ENCODE measurements at places on chromosomes 6 and 20.

GRCh38 chr6:35733633-35734032, 3.2 kb upstream of the ARMC12 start:
- no peak for DNase-seq

GRCh38 chr20:14334306-14334930, 3.0 kb downstream of the FLRT3 start:
- no peak for DNase-seq

- no peak for DNase-seq
Observed at GRCh38 chr6:41306187-41306854, 19.8 kb upstream of the TREM1 start.

DNA sequence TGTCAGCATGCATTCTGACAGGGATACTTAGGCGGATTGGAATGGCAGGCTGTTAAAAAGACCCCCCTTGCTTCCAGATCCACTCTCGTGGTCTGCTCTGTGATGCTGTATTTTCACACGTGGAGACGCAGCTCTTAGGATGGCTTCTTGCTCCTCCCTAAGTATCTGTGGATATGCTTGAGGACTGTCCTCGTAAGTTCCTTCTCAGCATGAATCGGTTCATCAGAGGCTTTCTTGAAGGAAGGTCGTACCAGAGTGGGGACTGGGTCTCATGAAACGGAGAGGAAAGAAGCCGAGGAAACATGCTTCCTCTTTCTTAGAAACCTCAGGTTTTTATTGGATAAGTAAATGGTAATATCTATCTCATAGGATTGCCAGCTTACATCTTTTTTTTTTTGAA, 220.4 kb downstream of the FARS2 start:
- no peak for DNase-seq

- DNase-seq, result no peak
Observed at GRCh38 chr20:44204156-44204831, 6.3 kb downstream of the OSER1 start.

DNA sequence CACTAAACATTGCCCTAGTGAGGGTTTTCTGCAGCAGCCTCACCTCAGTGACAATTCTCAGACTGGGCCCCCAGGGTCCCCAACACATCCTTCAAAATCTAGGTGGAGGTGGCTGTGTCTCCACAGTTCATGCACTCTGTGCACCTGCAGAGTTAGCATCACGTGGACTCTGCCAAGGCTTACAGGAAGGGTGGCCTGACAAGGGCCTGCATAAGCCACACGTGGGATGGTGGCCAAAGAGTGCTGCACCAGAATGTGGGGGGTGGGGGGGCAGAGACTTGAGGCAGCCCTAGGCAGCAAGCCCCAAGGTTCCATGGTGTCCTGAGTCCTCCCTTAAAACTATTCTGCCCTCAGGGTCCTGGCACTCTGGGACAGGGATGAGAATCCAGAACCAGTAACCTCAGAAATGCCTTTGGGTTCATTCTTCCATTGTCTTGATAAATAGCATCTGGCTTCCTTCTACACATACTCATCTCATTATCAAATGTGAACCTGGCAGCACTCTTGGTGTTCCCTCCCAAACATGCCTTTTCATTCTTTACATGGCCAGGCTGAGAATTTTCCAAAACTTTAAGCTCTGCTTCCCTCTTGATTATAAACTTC, 1.6 kb upstream of the SERPINB1 start:
- DNase-seq, result no peak

GRCh38 chr6:6008648-6009421, 2.1 kb upstream of the NRN1 start:
- DNase-seq, result peak; percentile 76

GRCh38 chr6:107715550-107716321, 108.4 kb downstream of the SCML4 start:
- DNase-seq, result no peak

GRCh38 chr6:20717743-20718142, 183.5 kb downstream of the CDKAL1 start:
- no peak for DNase-seq

- no peak for DNase-seq
Observed at GRCh38 chr6:91786474-91787184, 1199.8 kb upstream of the MAP3K7 start.

DNA sequence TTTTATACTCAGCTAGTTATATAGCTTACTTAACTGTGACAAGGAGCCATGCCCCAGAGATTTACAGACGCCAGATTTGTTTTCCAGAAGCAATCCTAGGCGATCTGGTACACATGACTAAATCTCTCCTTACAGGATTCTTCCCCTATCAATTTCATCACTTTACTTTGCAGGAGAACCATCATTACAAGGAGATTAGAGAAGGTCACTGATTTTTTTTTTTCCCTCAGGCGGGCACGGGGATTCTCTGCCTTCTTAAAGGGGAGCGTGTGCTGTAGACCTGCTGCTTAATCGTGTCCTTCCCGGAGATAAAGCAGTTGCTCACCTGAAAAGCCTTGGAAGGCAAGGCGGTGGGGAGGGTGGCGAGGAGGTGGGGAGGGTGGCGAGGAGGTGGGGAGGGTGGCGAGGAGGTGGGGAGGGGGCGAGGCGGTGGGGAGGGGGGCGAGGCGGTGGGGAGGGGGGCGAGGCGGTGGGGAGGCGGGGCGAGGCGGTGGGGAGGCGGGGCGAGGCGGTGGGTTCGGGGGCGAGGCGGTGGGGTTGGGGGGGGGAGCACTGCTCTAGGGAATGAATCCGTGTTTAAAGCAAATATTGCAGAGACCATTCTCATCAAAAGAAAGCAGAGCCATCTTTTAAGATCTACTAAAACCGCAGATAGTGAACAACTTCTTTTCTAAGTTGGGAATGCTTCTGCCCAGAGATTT, 14.3 kb upstream of the MRAP2 start:
- DNase-seq, result no peak

GRCh38 chr6:41731561-41732086, 3.8 kb downstream of the TFEB start:
- DNase-seq, result no peak

DNA sequence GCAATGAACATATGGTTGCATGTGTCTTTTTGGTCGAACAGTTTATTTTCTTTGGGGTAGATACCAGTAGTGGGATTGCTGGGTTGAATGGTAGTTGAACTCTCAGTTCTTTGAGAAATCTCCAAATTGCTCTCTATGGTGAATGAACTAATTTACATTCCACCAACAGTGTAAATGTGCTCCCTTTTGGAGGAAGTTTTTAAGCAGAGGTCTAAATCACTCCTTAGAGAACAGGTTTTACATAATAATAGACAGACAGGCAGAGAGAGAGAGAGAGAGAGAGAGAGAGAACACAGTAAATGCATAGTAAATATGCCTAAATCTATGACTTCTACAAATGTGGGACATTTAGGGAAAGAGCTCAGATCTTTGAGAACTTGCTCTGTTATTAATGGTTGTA, 37.6 kb downstream of the GRM1 start:
- no peak for DNase-seq

GRCh38 chr6:44514576-44515193, 127.2 kb downstream of the CDC5L start:
- no peak for DNase-seq

DNA sequence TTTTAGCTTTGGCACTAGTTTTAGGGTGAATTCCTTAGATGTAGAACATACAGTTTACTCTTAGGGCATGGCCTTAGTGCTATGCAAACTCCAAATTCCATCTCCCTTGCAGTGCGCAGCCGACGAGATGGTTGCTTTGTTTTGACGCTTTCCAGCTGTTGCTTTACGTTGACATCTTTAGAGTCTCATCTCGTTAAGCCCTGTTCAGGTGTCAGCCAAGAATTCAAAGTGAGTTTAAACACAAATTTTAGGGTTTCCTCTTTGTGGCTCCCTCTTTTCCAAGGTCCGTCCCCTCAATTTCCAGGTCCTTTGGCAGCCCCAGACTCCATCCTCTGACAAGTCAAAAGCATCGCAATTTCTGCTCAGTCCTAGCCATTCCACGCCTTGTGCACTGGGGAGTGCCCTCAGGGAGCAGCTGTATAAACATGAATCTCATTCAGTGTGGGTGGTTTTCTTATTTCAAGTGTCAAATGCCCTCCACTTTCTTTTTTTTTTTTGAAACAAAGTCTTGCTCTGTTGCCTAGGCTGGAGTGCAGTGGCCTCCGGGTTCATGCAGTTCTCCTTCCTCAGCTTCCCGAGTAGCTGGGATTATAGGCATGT, 14.1 kb upstream of the MAK start:
- no peak for DNase-seq

DNA sequence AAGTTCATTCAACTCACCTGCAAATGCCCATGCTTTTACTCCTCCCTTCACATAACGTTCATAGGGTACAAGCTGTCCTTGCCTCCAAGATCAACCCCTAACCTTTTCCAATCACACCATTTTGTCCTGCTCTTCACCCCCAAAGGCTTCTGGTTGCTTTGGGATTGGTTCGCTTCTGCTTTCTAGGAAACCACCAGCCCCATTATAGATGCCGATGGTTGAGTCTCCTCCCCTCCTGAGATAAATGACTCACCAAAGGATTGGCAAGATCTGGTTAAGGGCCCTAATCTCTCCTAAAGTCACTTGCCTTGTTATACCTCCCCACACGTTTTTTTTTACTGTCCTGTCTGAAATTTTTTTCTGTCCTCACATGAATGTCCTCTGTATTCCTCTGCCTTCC, 311.4 kb downstream of the HACE1 start:
- DNase-seq, result no peak

DNA sequence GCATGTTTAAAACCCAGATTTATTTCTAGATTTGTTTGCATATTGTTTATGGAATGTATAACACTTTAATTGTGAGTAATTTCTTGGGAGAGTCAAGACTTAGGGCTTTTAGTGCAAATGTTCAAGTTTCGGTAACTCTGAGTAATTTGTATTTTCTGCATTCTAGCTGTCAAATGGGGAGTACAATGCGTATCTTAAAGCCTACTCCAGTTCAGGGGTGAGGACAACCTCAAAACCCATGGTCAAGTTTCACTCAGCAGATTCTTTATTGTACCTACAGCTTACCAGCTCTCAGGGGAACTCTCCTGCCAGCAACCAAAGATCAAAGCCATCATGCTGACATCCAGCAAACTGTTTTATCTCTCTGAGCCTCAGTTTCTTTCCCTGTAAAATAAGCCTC, 458.6 kb upstream of the JARID2 start:
- no peak for DNase-seq

GRCh38 chr6:36969988-36970891, 15.7 kb downstream of the PI16 start:
- no peak for DNase-seq

- DNase-seq, result peak; percentile 39
Observed at GRCh38 chr6:127186889-127187288, 68.4 kb downstream of the RSPO3 start.

- DNase-seq, result no peak
Observed at GRCh38 chr6:47749757-47750156, 32.1 kb upstream of the OPN5 start.

- no peak for DNase-seq
Observed at GRCh38 chr6:291204-291696, 1.0 kb upstream of the DUSP22 start.

DNA sequence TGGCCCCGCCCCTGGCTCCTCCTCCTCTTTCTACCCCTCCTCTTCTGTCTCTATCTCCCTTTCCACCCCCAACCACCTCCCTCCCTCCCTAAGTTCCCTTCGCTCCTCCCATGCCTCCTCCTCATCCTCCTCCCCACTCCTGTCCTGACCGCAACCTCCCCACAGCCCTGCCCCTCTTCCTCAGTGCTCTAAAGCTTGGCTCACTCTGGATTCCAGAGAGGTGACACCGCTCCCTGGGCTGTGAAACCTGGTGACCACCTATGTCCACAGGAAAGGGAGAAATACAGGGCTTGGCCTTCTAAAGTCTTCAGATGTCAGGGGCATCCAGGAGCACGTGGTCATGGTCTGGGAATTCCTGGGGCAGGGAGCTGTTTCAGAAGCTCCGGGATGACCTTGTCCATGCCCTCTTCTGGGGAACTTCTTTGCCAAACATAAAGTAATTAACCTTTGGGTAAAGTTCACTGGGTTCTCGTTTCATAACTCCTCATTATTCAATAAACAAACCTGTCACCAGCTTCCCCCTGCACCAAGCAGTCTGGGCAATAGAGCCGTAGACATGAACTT, 345 bp upstream of the CST5 start:
- DNase-seq, result no peak

- no peak for DNase-seq
Observed at GRCh38 chr6:147868427-147869190, 360.1 kb downstream of the SAMD5 start.

DNA sequence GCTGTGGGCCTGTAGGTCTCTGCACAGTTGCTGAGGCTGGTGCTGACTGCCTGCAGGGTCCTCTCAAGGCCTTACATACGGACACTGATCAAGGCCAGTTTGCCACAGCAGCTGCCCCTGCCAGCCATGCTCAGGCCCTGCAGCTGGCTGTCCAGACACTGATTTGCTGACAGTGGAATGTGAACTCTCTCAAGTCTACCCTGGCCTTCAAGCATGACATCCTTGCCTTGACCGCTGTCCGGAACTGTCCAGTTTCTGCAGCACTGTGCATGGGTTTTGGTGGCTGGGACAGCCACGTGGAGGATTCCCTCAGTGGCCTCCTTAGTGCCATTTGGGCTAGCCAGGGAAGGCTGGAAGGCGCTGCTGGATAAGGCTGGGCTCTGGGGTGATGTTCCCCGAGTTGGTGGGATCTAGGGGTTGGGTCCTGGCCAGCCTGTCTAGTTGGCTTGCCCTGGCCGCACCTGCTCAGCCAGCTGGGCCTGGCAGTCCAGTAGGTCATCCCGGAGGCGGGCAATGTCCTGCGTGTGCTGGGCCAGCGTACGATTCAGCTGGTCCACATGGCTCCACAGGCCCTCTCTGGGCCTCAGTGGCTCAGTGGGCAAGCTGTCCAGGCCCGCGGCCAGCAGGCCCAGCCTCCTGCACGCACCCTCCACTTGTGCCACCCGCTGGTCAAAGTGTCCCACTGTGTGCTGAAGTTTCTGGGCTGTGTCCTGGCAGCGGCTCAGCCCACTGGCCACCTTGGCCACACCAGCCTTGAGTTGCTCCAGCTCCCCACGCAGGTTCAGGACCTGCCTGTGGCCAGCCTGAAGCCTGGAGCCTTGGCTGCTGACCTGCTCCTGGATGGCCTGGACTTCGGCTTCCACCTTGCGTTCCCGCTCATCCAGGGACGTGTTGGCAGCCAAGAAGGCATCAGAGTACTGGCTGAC, 5.5 kb downstream of the EMILIN3 start:
- no peak for DNase-seq

DNA sequence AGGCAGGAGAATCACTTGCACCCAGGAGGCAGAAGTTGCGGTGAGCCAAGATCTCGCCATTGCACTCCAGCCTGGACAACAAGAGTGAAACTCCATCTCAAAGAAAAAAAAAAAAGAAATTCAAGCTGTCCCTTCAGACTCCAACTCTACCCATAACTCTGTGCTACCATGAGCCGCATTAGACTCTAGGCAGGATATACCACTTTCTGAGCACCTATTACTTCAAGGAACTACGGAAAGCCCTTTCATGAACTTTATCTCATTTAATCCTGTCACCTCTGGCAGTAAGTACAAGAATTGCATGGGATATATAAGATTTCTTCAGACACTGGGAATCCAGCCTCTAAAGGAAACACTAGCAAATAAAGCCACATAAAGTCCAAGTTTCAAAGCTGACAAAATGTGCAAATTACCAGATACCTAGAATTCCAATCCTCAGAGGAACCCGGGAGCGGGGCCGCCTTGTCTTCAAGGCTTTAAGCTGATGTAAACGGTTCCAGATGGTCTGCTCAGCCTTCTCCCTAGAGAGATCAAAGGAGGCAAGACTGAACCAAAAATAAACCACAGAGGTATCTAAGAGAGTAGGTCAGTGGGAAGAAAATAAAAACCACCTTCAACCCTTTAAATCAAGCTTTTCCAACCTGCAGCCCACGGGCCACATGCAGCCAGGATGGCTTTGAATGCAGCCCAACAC, 9.4 kb downstream of the CDK5RAP1 start:
- no peak for DNase-seq

- DNase-seq, result no peak
Observed at GRCh38 chr6:7053125-7053774, 54.5 kb upstream of the RREB1 start.
